MCF 10A (cell line): ENCODE measurements at places on chromosomes 5 and 9. TPM values are rescaled to one million over a fixed set of nuclear protein-coding genes. Genes with fewer than 3 reads are reported as not detected.

SREK1 gene
- total RNA-seq = 87.3 and 102 TPM in 2 replicates

FCN2 gene
- total RNA-seq = not detected in 2 replicates

BTNL9 gene
- not detected in 2 replicates for total RNA-seq

SPINK13 gene
- not detected in 2 replicates for total RNA-seq

LYSMD3 gene
- total RNA-seq = 25.6 and 27.4 TPM in 2 replicates

TNFSF8 gene
- total RNA-seq = not detected in 2 replicates

ANKRD18B gene
- total RNA-seq = 12.5 and 13.0 TPM in 2 replicates

SV2C gene
- not detected in 2 replicates for total RNA-seq

OSMR gene
- total RNA-seq = 86.1 and 89.1 TPM in 2 replicates

NAIP gene
- total RNA-seq = 4.0 and 4.1 TPM in 2 replicates

SLC46A2 gene
- not detected in 2 replicates for total RNA-seq

- no peak for DNase-seq
- no peak overlapping the region for H3K27ac ChIP-seq
- no peaks in the 10 kb centered on the region for H3K4me1 ChIP-seq
- no peak overlapping the region for H3K4me3 ChIP-seq
These were observed 43.5 kb upstream of the CAVIN4 start for GRCh38 chr9:100534401-100534800.

GRCh38 chr5:38607930-38608564, 51.6 kb upstream of the LIFR start:
- peak; percentile 43 for DNase-seq
- peaks cover 19% of the 10 kb centered on the region for H3K4me1 ChIP-seq
- no peaks in the 10 kb centered on the region for H3K36me3 ChIP-seq
- H3K27me3 ChIP-seq = no peaks in the 10 kb centered on the region
- no peak overlapping the region for H3K4me3 ChIP-seq
- H3K27ac ChIP-seq = no peak overlapping the region

- H3K4me3 ChIP-seq = no peak overlapping the region
- H3K27ac ChIP-seq = no peak overlapping the region
- no peaks in the 10 kb centered on the region for H3K27me3 ChIP-seq
- H3K4me1 ChIP-seq = no peaks in the 10 kb centered on the region
- DNase-seq = no peak
These were observed 44.6 kb downstream of the WHRN start for GRCh38 chr9:114460513-114461199.

GRCh38 chr9:133728856-133729616, 9.1 kb downstream of the SARDH start:
- peaks cover 64% of the 10 kb centered on the region for H3K27me3 ChIP-seq
- H3K4me3 ChIP-seq = no peak overlapping the region
- no peaks in the 10 kb centered on the region for H3K4me1 ChIP-seq
- H3K27ac ChIP-seq = no peak overlapping the region
- no peaks in the 10 kb centered on the region for H3K36me3 ChIP-seq
- no peak for DNase-seq

- H3K36me3 ChIP-seq = no peaks in the 10 kb centered on the region
- H3K27me3 ChIP-seq = no peaks in the 10 kb centered on the region
- DNase-seq = peak; percentile 55
These were observed 668.4 kb upstream of the CDH9 start for GRCh38 chr5:27706832-27707231.

GRCh38 chr5:17370651-17371050, 127.4 kb upstream of the TAF11L2 start:
- no peak for DNase-seq
- no peak overlapping the region for H3K27ac ChIP-seq
- H3K4me1 ChIP-seq = peaks cover 11% of the 10 kb centered on the region
- no peaks in the 10 kb centered on the region for H3K27me3 ChIP-seq

GRCh38 chr5:10856683-10857337, 95.8 kb upstream of the DAP start:
- no peaks in the 10 kb centered on the region for H3K4me1 ChIP-seq
- no peaks in the 10 kb centered on the region for H3K36me3 ChIP-seq
- no peak overlapping the region for H3K27ac ChIP-seq
- DNase-seq = peak; percentile 12
- peaks cover 35% of the 10 kb centered on the region for H3K27me3 ChIP-seq
- no peak overlapping the region for H3K4me3 ChIP-seq

GRCh38 chr9:133235549-133236222, 26.6 kb upstream of the OBP2B start:
- no peaks in the 10 kb centered on the region for H3K4me1 ChIP-seq
- no peaks in the 10 kb centered on the region for H3K36me3 ChIP-seq
- no peak overlapping the region for H3K4me3 ChIP-seq
- H3K27me3 ChIP-seq = peaks cover 25% of the 10 kb centered on the region
- no peak overlapping the region for H3K27ac ChIP-seq

GRCh38 chr5:79547982-79548381, 34.0 kb upstream of the HOMER1 start:
- H3K4me3 ChIP-seq = no peak overlapping the region
- no peaks in the 10 kb centered on the region for H3K27me3 ChIP-seq
- H3K27ac ChIP-seq = no peak overlapping the region
- H3K4me1 ChIP-seq = peaks cover 9% of the 10 kb centered on the region
- no peaks in the 10 kb centered on the region for H3K36me3 ChIP-seq
- DNase-seq = no peak

GRCh38 chr5:673831-674629, 19.1 kb downstream of the TPPP start:
- no peak for DNase-seq
- no peaks in the 10 kb centered on the region for H3K36me3 ChIP-seq
- H3K27me3 ChIP-seq = no peaks in the 10 kb centered on the region
- peaks cover 13% of the 10 kb centered on the region for H3K4me1 ChIP-seq
- H3K27ac ChIP-seq = no peak overlapping the region

GRCh38 chr9:131874916-131875670, 135.2 kb upstream of the RAPGEF1 start:
- no peak for DNase-seq
- H3K4me3 ChIP-seq = no peak overlapping the region
- no peaks in the 10 kb centered on the region for H3K4me1 ChIP-seq
- H3K36me3 ChIP-seq = peaks cover 5% of the 10 kb centered on the region
- H3K27me3 ChIP-seq = no peaks in the 10 kb centered on the region

DNA sequence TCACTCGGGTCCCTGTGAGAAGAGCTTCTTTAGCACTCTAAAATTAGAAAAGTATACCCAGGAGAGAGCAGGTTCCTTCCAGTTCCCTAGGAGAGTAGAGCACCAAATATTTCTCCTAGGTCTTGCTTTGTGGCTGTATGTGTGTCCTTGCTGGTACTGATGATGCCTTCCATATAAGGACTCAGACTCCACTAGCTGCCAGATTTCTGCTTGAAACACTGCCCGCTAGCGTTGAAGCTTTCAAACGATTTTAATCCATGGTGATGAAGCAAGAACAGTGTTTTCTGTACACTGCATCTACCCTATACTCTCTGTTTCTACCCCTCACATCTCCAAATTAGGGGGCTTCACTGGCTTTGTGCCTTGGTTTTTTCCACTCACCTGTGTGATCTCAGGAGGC, 2.4 kb upstream of the SMC2 start:
- DNase-seq = no peak
- no peaks in the 10 kb centered on the region for H3K36me3 ChIP-seq
- no peak overlapping the region for H3K27ac ChIP-seq
- H3K27me3 ChIP-seq = no peaks in the 10 kb centered on the region
- H3K4me1 ChIP-seq = peaks cover 35% of the 10 kb centered on the region

GRCh38 chr9:96566498-96567202, 53.0 kb downstream of the CDC14B start:
- peaks cover 7% of the 10 kb centered on the region for H3K36me3 ChIP-seq
- H3K4me3 ChIP-seq = peak overlapping the region; percentile 80

DNA sequence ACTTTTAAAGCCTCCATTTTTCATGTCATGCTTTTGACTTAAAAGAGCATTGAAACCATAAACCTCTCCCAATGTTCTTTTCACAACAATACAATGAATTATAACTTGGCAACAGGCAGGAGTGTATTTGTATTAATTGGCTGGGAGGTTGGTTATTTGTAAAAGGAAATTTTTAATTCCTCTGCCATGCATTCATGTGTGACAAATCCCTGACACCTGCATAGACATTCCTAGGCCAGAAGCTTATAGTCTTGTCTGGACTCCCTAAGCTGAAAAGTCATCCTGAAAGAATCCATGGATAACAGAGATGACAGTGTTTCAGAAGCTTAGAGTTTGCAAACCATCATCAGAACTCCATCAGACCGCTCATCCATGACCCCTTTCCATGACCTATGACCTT, 76.3 kb upstream of the PTGER4 start:
- DNase-seq = no peak
- no peaks in the 10 kb centered on the region for H3K36me3 ChIP-seq
- H3K27ac ChIP-seq = peak overlapping the region; percentile 55
- no peaks in the 10 kb centered on the region for H3K27me3 ChIP-seq
- peaks cover 32% of the 10 kb centered on the region for H3K4me1 ChIP-seq
- no peak overlapping the region for H3K4me3 ChIP-seq

DNA sequence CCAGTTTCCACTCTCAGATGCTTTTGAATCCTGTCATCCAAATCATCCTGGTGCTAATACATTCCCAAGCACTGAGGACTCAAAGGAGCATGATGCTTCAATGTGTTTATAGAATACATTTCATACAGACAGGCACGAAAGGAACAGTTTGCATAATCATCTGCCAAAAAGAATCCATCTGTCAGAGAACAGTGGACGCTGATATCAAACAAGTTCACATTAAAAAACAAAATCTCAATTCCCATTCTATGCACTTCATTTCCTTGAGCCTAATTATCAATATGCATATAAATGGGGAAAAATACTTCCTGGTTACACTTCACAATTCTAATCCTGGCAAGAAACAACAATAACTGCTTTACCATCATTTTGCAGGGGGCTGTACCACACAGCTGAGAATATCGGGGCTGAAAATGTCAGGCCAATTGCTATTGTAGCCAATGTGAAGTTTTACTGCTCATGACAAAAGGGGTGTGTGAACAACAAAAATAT, 125.5 kb upstream of the FAM174A start:
- no peak overlapping the region for H3K27ac ChIP-seq
- no peaks in the 10 kb centered on the region for H3K4me1 ChIP-seq
- no peaks in the 10 kb centered on the region for H3K36me3 ChIP-seq
- no peak for DNase-seq
- H3K27me3 ChIP-seq = no peaks in the 10 kb centered on the region
- H3K4me3 ChIP-seq = no peak overlapping the region

GRCh38 chr5:52041842-52042241, 658.6 kb downstream of the ISL1 start:
- no peak overlapping the region for H3K4me3 ChIP-seq
- H3K4me1 ChIP-seq = no peaks in the 10 kb centered on the region
- no peak overlapping the region for H3K27ac ChIP-seq
- DNase-seq = no peak

DNA sequence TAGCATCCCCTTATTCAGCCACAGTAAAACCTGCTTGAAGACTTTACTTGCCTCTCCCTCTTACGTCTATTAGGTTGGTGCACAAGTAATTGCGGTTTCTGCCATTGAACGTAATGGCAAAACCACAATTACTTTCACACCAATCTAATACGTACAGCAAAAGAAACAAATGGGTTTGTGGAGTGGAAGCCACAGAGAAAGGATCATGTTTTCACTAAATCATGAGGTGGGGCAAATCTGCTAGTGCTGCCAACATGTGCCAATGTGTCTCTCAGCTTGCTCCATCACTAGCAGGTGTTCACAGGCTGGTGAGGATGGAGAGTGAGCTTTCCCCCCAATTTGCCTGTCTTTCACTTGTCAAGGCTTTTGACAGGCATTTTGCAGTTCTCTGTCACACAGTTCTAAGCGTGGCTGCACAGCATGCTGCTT, 15.9 kb downstream of the DMAC1 start:
- H3K36me3 ChIP-seq = no peaks in the 10 kb centered on the region
- H3K27ac ChIP-seq = no peak overlapping the region
- no peaks in the 10 kb centered on the region for H3K27me3 ChIP-seq
- H3K4me3 ChIP-seq = no peak overlapping the region

DNA sequence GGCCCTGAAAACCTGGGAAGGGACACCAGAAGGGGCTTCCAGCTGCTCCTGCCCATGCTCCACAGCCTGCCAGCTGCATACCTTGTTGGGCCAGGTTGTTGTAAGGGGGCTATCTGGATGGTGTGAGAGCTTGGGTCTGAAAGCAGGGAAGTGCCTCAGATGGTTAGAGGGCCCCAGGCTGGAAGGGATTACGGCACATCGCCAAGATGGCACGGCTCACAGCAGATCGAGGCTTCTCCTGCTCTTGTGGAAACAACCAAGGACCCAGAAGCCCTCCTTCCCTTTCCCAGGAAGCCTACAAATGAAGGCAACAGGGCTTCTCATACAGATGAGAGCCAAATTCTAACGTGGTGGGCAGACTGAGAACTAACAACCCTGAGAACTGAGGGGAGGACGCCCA, 121.7 kb upstream of the ADCY2 start:
- no peak for DNase-seq
- no peaks in the 10 kb centered on the region for H3K4me1 ChIP-seq
- no peaks in the 10 kb centered on the region for H3K36me3 ChIP-seq
- H3K4me3 ChIP-seq = no peak overlapping the region
- no peak overlapping the region for H3K27ac ChIP-seq

GRCh38 chr5:13478831-13479465, 465.5 kb downstream of the DNAH5 start:
- peaks cover 11% of the 10 kb centered on the region for H3K4me1 ChIP-seq
- no peak overlapping the region for H3K4me3 ChIP-seq

DNA sequence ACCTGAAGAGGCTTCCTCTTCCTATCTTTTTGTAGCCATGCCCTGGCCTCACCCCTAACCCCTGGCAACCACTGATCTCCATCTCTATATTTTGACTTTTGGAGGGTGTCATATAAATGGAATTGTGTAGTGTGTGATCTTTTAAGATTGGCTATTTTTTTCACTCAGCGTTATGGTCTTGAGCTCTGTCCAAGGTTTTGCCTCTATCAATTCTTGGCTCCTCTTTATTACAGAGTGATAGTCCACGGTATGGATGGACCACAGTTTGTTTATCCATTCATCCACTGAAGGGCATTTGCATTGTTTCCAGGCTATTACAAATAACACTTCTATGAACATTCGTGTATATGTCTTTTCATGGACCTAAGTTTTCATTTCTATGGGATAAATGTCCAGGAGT, 209.8 kb upstream of the IER5L start:
- peaks cover 6% of the 10 kb centered on the region for H3K4me1 ChIP-seq
- H3K27ac ChIP-seq = no peak overlapping the region
- no peaks in the 10 kb centered on the region for H3K36me3 ChIP-seq
- DNase-seq = no peak
- H3K4me3 ChIP-seq = no peak overlapping the region

DNA sequence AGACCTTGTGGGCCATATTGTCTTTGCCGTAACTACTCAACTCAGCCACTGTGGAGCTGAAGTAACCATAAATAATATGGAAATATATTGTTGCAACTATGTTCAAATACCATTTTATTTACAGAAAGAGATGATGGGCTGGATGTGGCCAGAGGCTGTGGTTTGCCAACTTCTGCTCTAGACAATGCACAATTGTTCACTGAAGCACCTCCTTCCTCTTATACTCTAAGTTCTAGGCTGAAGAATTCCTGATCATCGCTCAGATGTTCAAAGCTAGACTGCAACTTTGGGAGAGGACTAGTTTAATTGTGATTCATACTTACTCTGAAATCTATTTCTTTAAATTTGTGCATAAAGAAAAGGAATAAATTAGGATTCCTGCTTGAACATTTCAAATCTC, 245.0 kb downstream of the TAF11L14 start:
- H3K36me3 ChIP-seq = peaks cover 5% of the 10 kb centered on the region
- no peak overlapping the region for H3K27ac ChIP-seq
- no peak for DNase-seq
- no peaks in the 10 kb centered on the region for H3K27me3 ChIP-seq
- H3K4me1 ChIP-seq = peaks cover 10% of the 10 kb centered on the region
- H3K4me3 ChIP-seq = no peak overlapping the region
